Frontal cortex (tissue), 4 donors: ENCODE measurements at places on chromosomes 4 and X.

DNA sequence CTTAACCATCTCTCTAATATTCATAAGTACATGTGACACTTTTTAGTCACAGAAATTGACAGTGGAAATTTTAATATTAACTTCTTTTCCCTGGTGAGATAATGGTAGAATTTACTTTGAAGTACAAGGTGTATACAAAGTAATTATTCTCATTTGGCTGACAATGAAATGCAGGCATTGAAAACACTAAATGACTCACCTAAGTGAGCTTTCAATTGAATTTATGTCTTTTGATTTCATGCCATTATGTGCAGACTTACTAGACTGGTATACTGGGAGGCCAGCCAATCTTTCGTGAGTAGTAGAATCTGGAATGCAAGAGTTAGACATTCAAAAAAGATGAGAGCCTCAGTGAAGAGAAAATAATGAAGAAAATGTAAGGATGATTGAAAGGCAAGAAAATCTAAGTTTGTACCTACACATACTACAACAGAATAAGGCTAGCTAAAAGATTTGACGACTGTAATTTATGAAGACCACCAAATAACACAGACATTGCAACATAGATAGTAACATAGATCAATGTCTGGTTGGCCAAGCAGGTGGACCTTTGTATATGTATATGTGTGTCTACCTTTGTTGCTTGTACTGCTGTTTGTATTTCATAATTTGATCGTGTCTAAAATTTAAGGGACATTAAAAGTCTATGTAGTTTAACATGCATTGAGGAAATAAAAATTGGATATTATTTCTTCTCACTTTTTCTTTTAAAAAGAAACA, 459.7 kb downstream of the IL15 start:
- DNase-seq, result no peak

DNA sequence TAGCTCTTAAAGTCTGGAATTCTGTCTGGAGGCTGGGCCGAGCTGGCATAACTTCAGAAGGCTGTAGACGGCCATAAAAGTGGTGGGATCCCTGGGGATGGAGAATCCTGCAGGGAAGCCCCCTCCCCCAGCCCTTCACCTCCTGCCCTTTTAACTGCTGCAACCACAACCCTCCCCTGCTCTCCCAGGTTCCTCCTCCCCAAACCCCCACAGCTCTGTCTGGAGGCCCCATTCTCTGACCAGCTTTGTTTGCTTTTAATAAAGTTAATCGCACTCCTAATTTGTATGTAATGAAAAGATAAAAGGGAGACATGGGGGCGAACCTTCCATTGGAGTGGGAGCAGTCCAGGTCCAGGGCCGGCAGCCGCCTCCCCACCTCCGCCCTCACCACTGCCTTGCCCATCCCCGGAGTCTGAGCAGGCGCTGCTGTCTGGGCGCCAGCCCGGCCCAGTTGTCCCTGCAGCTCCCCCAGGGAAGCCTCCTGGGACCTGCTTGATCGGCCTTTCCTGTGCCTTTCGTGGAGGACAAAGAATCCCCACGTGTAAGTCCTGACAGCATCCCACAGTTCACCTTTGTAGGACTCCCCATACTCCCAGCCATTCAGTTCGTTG, 84.3 kb downstream of the PJA1 start:
- DNase-seq, result no peak

DNA sequence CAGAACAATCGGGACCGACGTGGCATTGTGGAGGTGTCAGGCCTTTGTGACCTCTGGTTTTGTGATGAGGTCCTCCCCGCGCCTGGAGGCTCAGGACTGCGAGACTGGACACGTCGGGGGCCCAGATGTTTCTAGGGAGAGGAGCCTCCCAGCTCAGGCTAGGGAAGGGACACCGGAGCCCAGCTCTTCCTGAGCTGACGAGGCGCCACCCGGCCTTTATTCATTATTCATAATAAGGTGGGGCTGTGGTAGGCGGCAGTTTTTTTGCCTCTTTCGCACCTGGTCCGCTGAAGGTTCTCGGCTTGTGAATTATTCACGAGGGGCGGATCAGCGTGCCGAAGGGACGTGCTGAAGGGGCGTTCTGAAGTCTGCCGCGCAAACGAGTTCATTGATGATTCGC, 2.3 kb upstream of the UBA1 start:
- no peak for DNase-seq

- DNase-seq, result no peak
These were observed 9.5 kb downstream of the SLAIN2 start for GRCh38 chr4:48350871-48351270.

GRCh38 chr4:7747062-7747385, 192.6 kb downstream of the AFAP1 start:
- no peak for DNase-seq

DNA sequence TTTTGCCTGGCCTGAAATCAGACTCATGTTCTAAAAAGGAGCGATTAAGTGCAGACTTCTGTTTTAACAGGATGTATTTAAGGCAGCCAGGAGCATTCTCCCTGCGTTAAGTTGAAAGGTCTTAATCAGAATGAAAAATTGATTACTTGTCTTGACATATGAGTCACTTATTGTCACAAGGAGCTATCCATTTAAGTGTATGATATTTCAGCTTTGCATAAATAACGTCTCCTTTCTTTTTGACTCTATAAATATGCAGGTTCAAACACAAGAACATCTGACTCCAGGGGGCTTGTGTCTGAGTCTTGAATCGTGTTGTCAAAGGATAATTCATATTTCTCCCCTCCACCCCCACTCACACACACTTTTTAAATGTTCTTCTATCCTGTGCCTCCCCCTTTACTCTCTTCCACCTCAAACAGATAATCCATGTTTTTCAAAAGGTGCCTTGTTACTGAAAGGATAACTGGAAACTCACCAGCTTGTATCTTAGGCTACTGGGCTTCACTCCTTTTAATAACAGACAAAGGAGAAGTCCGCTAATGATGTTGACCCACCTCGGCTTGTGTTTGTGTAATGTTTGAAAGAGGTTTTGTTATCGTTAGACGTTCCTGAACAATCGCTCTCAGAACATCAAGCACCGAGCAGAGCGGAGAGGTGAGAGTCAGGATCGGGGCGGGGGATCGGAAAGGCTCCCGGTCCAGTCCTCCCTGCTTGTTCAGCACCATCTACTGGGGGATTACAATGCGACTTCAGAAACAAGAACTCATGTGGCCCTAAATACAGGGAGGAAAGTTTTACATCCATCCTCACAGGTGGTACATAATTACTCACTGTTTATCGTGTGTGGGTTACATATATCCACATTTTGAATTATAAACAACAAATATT, 107.5 kb upstream of the RPL34 start:
- peak; percentile 4 for DNase-seq
